ENCODE measurements at places on chromosomes 7 and 10.

GRCh38 chr7:75756991-75757676, 14.9 kb downstream of the CCL26 start:
- DNase-seq = no peak

DNA sequence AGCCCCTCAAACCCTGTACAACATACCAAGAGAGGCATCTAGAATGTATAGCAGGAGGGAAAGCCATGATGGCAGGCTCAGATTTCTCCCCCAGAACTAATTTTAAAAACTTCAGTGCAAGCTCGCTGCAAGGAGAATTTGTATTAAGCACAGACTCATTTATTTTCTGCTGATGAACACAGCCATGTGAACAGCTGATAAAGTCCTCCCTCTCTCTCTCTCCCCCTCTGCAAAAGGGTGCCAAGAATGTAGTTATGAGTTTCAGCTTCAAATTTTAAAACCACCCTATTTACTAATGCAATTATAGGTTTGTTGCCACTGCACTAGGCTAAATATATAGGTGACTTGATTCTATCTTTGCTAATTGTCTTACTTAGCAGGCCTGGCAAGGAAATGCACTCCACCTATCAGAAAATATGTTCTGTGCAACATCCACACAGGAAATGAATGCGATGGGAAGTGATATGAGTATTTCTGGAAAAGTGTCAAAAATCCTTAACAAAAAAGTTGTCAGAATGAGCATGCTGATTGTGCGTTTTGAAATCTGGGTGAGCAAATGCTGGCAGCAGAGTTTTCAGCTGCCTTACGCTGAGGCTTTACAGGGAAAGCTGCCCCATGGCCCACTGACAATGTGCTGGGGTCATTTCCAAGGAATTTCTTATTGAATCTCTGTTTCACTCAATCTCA, 43.4 kb upstream of the GHITM start:
- DNase-seq = no peak

DNA sequence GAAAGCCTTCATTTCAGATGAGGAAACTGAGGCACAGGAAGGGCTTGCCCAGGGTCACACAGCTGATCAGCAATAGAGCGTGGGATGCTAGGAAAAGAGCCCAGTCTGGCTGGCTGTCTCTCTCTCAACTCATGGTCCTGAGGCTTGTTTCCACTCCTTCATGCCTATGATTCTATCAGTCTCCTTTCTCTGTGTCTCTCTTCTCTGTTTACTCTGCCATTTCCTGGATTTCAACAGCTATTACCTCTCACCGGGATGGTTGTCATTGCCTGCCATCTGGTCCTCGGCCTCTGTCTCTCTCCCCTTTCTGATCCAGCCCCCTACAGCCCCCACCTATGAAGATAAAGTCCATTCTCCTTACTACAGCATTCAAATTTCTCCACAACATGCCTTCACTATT, 93.3 kb upstream of the AGBL3 start:
- DNase-seq = no peak

- DNase-seq = no peak
Measured at GRCh38 chr7:95467912-95468607, 17.7 kb upstream of the ASB4 start.

- DNase-seq = peak; percentile 47
Measured at GRCh38 chr10:80196270-80196949, 8.9 kb downstream of the ANXA11 start.

- no peak for DNase-seq
Measured at GRCh38 chr10:84613336-84614021, 285.1 kb downstream of the CCSER2 start.

GRCh38 chr7:135147899-135148721, at the start of gene TMEM140:
Gene TMEM140 (plus strand): TSS chr7:135148072. CDS start chr7:135164442, 16,370 bp downstream.
- no peak for DNase-seq

DNA sequence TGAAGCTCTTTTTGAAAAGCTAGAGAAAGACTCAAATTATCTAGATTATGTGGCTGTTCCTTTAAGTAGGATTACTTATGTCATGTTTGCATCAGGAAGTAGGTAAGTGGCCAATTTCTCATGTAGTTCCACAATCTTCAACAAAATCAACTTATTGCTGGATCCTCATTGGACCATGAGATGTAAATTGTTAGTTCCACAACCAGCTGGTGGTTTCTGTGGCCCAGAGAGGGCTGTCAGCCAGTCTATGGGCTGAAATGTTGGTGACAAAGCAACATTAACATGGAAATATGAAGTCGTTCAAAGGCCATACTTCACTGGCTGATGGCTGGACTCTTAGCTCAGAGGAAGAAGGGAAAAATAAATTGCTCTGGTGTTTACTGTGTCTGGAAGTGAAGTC, 157.9 kb downstream of the PLXDC2 start:
- no peak for DNase-seq

DNA sequence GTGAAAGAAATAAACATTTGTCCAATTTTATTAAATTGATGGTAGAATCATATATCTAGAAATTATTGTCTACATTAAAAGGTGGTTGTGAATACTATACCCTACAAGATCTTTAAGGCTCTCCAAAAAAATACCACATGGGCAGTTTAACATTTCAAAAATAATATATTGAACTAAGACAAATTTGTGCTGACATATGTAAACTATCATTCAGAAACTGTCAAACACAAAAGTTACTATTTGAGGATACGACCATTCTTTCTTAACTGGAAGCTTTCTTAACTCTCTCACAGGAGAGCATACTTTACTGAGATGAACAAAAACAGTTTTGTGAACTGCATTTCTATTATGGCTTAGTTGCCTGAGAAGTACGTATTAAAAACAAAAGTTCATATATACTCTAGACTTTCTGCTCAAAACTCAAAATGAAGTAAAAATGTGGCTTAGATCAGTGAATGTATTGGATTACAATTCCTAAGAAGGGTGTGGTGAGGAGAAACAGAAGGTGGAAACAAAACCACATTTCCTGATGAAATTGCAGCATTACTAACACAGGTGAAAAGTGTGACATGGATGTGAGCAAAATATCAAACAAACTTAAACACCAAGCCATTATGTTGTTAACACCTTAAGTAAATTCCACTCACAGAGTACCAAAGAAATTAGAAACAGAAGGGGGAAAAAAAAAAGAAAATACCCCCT, 138.5 kb downstream of the SEMA3A start:
- DNase-seq = no peak

- no peak for DNase-seq
Measured at GRCh38 chr10:43926875-43927406, 278.3 kb upstream of the ZNF32 start.

- no peak for DNase-seq
Measured at GRCh38 chr7:155351120-155351870, 53.6 kb downstream of the INSIG1 start.

DNA sequence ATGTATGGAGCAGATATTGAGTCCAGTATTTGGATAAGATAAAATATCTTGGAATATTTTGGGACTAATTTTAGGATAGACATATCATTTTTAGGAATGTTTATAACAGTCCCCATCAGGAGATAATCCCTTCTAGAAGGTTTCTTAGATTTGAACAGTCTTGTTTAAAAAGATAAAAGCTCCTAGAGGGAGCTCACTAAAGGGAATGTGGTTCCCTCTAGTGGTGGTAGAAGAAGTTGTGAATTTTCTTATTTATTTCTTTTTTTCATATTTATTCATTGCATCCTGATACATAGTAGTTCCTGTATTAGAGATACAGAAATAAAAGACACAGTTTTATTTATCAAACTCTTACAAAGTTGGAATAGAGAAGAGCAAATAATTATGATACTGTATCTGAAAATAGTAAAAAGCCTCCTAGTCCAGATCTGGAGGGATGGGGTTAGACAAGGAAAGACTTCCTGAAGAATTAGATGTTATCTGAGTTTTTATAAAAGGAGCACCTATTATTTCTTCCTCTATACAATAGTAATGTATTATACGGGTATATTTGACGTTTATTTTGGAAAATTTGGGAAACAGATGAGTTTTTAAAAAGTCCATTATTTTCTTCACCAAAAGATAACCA, 24.5 kb upstream of the KLF14 start:
- DNase-seq = no peak

GRCh38 chr10:14954001-14954770, at the start of gene DCLRE1C:
Gene DCLRE1C (minus strand): TSS chr10:14954096. CDS start chr10:14954010, 86 bp downstream.
- DNase-seq = peak; percentile 76

- DNase-seq = no peak
Measured at GRCh38 chr10:64396105-64396708, 875.0 kb downstream of the REEP3 start.

DNA sequence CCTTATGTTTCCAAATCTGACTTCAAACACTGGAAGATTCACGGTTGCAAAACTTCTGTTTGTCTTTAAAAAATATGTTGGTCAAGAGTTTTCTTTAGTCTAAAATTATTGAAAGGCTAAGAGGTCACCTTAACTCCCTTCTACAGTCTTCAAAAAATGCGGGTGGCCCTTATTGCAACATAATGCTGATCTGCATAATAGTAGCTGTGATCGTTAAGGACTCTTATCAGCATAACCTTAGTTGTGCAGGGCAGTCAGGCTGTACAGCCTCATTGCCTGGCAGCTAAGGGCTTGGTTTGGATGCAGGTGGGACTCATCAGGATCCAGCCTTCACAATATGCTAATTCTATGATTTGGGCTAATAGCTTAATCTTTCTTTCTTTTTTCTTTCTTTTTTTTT, 15.0 kb downstream of the KIAA1217 start:
- DNase-seq = no peak

DNA sequence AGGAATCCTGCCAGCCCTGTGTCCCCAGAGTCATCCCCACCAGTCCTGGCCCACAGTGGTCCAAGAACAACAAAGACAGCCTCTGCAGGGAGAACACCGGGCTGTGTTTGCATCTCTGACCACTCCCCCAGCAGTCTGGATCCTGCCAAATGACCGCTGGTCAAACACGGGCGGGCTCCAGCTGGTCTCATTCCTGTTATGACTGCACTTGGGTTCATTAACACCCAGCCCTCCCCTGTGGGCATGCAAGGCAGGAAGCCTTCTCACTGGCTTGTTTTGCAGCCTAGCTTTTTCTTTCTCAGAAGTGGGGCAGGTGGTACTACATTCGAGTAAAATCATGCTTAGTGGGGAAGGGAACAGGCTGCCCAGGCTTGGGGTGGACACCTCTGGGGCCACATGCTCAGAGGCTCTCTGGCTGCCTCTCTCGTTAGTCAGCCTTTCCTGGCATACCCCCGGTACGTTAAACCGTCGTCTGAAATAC, 190.0 kb downstream of the PLXNA4 start:
- DNase-seq = no peak

GRCh38 chr7:6252341-6252746, 20.1 kb downstream of the CYTH3 start:
- no peak for DNase-seq

DNA sequence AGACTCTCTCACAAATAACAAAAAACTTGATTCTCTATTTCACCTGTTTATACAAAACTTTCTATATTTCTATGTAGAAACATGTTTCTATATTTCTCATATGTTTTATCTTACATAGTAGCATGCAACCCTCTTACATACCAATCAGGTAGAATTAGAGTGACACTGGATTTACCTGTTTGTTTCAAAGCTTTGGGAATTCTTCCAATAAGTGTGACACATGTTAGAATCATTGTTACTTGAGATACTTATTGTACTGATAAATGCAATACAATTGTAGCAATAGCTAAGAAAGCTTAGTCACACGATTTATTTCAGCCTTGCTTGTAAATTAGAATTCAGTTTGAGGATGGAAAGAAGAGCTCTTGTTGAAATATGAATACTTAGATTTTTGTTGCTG, 4.9 kb downstream of the HYAL4 start:
- no peak for DNase-seq

GRCh38 chr10:112365014-112365432, 8.9 kb upstream of the ACSL5 start:
- no peak for DNase-seq

- no peak for DNase-seq
Measured at GRCh38 chr7:54932818-54933543, 85.8 kb upstream of the EGFR start.
